ENCODE measurements at places on chromosomes 5 and 9. TPM values are rescaled to one million over a fixed set of nuclear protein-coding genes. Genes with fewer than 3 reads are reported as not detected.

GRCh38 chr5:180806351-180807011 is 3.9 kb upstream of the MGAT1 start:
- no peak for DNase-seq

GRCh38 chr5:172881691-172882370 is 47.8 kb downstream of the ERGIC1 start:
- DNase-seq: no peak

- no peak for DNase-seq
These were observed 571.4 kb downstream of the ELAVL2 start for GRCh38 chr9:23254404-23255184.

SPATA31A1 gene
- not detected for polyA plus RNA-seq

SEMA4D gene
- 21.2 TPM for polyA plus RNA-seq

GRCh38 chr5:127705120-127705892 is 2.1 kb downstream of the CCDC192 start:
- DNase-seq: no peak

DNA sequence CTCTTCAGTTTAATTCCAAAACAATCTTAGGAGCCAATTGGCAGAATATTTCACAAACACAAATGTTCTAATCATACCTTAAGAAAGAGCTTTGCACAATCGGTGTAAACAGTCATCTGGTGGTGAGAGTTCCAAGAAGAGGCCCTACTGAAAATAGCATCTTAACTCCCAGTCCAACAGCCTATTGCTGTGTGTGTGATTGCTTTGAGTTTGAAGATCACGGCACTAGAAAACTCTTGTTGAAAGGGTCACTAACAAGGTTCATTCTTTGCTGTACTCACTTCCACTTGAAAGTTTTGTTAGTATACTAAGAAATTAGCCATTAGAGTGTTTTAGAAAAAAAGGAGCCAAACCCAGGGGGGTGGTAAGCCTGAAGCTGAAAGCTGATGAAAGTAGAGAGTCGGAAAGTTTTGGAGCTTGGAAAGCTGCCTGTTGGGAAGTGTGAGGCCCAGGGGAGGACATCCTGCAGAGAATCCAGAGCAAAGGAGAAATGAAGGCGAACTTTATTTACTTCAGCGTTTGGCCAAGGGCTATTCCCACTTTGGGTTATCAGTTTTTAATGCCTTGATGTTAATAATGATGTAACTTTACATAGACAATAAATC is 180.3 kb upstream of the GHR start:
- no peak for DNase-seq

CTSV gene
- polyA plus RNA-seq: 3.0 TPM
